Suppressor macrophage treated with lipopolysaccharide for 4 hours (primary cell): ENCODE measurements at places on chromosomes 12 and 14.

DNA sequence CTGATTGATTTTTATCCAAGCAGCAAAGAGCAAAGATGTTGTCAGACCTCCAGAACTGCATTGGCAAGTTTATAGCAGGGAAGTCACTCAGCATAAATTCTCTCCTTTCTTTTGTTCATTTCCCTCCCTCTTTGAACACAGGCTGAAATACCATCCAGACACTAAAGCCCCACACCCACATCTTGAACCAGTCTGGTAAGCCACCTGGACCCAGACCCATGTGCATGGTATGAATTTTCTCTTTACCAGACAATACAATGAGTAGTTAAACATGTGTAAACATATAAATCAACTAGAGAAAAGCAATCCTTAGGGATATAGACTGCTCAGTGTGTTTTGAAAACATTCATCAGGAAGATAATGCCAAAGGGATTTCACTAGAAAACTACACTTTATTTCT lies 488.3 kb upstream of the FLRT2 start:
- no peak for DNase-seq

DNA sequence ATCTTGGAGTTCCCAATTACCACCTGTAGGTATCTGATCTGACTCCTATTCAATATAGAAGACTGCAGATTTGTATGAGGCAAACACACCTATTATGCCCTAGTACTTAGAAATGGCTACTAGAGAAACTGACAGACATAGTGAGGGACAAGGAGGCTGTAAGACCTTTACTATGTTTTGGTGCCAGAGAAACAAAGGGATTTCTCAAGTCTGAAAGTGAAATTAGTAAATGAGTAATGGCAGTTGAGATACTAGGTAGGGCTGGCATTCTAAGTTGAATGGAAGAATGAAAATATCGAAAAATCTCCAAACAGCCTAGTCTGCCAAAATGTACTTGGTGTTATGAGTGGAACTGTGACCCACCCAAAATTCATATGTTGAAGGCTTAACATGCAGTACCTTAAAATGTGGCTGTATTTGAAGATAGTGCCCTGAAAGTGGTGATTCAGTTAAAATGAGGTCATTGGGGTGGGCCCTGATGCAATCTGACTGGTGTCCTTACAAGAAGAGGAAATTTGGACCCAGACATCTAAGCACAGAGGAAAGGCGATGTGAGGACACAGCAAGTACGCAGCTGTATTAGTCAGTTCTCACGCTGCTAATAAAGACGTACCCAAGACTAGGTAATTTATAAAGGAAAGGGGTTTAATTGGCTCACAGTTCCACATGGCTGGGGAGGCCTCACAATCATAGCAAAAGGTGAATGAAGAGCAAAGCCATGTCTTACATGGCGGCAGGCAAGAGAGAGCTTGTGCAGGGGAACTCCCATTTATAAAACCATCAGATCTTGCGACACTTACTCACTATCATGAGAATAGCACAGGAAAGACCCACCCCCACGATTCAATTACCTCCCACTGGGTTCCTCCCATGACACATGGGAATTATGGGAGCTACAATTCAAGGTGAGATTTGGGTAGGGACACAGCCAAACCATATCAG lies 127.0 kb downstream of the APAF1 start:
- peak; percentile 3 for DNase-seq

DNA sequence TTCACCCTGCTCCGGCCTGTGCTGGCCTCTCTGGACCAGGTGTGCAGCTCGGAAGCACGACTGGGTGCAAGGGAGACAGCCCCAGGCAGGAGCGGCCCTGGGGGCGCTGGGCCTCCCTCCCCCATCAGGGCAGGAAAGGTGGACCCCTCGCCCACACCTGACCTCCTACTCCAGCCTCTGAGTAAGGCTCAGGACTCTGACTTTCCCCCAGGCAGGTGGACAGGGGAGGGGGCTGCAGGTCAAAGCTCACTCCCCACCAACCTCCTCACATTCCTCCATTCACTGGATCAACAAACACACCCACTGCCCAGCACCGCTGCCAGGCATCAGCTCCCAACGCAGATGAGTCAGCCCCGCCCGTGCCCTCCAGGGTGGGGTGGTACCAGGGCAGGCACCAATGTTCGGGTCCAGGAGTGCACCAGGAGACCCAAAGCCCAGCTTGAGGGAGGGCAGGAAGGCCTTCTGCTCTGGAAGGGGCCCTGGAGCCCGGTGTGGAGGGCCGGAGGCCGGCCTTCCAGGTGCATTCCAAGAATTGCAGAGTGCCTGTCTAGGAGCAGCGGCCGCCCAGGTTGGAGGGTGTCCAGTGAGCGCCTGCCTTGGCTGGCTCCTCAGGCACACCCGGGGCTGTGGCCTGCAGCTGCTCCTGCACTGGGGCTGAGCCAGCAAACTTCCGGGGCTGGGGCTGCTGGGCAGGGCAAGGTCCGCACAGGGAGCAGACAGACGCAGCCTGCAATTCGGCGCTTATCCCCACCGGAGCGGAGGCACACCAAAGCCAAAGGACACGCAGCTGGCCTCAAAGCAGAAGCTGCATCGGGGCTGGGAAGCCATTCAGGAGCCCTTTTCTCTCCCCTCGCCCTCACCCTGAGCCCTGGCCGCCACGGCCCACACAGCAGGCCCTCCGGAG lies 1.6 kb upstream of the INF2 start:
- DNase-seq, result no peak

- DNase-seq, result no peak
Measured at GRCh38 chr12:45839917-45840316, 110.4 kb downstream of the ARID2 start.

GRCh38 chr14:23365732-23366425 lies 907 bp upstream of the EFS start:
- no peak for DNase-seq

DNA sequence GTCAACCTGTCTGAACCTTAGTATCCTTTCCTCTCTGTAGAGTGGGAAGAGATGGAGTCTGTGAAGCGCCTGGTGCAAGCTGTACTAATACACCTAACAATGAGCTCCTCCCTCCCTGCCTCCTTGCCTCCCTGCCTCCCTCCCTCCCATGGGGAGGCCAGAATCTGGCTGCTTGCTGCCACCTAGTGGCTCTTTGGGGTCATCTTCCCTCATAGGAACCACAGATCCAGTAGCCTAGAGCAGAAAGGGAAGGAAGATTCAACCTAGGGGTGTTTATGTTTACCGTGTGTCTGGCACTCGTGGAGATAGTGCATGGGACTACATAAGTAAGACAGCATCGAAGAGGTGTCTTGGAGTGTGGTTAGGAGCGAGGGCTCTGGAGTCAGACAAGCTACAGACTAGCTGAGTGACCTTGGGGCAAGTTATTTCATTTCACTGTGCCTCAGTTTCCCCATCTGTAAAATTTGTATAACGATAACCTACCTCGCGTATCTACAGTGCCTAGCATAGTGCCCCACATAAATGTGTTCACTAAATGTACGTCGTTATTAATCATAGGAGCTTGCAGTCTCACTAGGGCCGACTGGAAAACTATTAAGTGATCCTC lies 35.5 kb upstream of the TSPAN9 start:
- peak; percentile 89 for DNase-seq

DNA sequence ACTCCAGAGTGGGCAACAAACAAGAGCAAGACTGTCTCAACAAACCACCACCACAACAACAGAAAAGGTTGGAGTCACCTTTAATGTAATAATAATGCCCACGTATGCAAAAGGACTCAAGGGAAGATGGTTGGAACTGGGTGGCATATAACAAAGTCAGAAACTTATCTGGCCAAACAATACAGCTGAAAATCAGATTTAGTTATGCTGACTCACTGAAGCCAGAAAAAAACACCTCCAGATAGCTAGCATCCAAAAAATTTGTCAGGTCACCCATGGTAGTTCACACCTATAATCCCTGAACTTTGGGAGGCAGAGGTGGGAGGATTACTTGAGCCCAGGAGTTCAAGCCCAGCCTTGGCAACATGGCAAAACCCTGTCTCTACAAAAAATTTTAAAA lies 24.4 kb downstream of the SLC11A2 start:
- DNase-seq, result no peak

- peak; percentile 33 for DNase-seq
Measured at GRCh38 chr14:70780396-70781075, 28.8 kb downstream of the MAP3K9 start.

GRCh38 chr12:88781909-88782308 lies 201.6 kb upstream of the KITLG start:
- DNase-seq, result no peak

- no peak for DNase-seq
Measured at GRCh38 chr14:49036984-49037516, 549.1 kb downstream of the RPS29 start.

DNA sequence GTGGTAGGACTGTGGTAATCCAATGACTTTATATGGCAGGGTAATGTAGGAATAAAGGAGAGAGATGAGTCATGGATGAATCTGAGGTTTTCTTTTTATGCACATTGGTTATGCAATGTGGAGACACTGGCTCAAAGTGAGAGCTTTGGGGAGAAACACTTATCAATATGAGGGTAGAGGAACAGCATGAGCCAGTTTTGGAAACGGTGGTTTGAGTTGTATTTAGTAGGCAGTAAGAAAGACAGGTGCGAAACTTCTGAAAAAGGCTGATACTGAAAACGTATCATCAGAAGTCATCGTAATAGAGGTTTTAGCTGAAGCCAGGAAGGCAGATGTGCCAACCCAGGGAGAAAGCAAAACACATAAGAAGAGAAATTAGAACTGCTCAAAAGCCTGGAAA lies 854.8 kb upstream of the SEL1L start:
- DNase-seq, result no peak

DNA sequence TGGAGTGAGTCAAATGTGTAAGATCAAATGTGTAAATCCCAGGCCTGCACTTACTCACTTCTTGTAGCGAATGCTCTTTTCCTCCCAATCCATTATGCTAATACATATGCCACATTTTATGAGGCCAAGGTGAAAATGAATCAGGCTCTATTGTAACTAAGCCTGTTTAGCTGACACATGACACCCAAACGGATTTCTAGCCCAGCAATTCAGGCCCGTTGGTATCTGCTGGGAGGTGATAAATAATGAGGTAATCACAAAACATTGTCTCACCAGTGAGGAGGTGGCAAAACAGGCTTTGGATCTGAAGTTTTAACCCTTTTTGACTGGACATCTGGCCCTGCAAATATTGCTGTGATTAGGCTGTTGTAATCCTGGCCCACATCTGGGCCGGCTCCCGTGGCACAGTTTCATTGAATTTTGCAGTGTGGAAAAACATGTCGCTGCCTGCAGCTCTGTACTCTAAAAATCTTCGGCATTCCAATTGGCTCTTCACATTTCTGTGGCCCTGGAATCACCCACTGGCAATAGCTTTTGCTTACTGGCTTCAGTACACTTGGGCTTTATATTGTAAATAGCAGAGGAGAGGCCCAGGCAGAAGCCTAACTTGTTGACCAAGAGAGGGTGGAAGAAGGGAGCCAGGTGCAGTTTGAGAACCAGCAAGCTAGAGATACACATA lies 106.1 kb downstream of the PAX9 start:
- no peak for DNase-seq

DNA sequence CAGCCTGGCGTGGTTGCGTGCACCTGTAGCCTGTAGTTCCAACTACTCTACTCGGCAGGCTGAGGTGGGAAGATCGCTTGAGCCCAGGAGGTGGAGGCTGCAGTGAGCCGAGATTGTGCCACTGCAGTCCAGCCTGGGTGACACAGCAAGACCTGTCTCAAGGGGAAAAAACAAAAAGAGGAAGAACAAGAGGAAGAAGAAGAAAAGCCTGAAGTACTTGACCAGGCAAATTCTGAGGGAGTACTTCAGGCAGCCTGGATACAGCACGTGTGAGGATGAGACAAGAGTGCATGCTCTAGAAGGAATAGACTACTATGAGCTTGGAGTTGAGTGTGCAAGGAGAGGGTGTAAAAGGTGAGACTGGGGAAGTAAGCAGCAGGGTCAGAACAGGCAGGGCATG lies 1.8 kb downstream of the GDF3 start:
- DNase-seq, result peak; percentile 39

DNA sequence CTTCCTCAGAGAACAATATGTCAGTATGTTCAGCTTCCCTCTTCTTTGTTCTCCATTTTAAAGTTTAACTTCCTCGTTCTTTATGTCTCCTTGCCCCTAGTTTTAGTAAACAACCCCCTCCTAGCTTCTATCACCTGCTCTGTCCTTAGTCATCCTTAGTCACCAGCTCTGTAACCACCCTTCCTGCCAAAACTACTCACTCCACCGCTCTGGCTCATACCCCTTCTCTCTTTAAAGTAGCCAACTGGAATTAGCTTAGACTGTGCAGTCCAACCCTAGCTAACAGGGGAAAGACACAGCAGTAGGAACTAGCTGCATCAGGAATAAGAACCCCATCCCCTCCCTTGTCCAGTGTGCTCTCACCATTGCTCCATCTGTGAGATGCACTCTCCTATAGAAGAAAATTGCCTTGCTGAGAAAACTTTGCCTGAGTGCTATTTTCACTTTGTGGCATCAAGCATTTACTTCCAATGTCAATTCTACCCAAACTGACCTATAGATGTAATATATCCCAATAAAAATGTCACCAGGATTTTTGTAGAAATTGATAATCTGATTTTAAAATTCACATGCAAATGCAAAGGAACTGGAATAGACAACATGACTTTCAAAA lies 603.2 kb downstream of the C12orf50 start:
- DNase-seq, result no peak

DNA sequence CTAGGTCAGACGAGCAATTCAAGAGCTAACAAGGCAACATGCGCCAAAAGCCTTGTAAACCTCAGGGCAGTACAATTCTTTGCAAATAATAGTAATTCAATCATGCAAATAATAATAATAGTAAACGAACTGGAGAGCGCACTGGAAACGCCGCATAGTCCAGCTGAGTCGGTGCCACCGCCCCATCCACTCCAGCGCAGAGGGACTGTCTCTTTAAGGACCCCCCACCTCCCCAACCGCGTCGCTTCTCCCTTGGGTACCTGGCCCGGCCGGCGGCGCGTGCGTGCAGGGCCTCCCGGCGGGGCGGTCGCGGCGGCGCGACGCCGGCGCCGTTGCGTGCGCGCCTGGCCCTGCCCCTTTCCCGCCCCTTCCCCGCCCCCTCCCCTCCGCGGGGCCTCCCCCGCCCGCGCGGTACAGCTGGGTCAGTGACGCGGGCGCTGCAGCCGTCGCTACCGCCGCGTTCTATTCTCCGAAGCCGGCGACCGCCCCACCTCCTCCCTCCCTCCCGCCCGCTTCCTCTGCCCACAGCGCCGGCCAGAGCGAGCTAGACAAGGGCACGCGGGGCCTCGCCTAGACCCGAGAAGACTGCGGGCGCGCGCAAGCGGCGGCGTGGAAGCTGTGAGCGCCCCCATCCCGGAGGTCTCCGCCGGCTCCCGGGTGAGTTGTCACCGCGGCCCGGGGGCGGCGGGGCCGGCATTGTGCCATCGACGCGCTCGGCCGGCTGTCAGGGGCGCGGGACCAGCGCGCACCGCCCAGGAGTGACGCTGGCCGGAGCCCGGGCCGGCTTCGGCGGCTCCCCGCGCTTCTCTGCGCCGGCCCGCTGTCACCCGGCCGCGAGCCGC lies at the start of gene SUSD6:
TSS of gene SUSD6 (plus strand) at position 425 of the 842 bp plus-strand sequence. CDS start 46,997 bp downstream, outside the sequence.
- DNase-seq, result peak; percentile 96

DNA sequence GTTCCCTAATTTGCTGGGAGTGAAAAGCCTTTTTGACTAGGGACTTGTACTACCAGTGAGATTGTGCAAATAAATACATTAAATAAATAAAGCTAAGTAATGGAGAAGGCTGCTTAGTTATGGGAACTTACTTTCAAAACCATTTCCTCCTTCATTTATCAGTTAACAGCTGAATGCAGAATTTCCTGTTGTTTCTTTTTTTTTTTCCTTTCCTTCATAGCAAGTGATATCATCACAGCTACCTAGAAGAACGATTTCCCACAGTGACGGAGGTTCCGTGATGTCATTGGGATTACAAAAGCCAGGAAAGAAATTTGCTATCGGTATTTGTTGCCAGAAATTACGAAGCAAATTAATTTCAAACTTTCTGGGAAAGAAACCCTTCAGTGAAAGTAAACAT lies 42.1 kb upstream of the SOCS2 start:
- peak; percentile 41 for DNase-seq

- DNase-seq, result no peak
Measured at GRCh38 chr12:50734409-50735263, 29.3 kb upstream of the ATF1 start.
